ENCODE measurements at places on chromosomes 16 and 17.
A peak's percentile ranks its signal among the peaks of the same experiment; 100 is the strongest.

DNA sequence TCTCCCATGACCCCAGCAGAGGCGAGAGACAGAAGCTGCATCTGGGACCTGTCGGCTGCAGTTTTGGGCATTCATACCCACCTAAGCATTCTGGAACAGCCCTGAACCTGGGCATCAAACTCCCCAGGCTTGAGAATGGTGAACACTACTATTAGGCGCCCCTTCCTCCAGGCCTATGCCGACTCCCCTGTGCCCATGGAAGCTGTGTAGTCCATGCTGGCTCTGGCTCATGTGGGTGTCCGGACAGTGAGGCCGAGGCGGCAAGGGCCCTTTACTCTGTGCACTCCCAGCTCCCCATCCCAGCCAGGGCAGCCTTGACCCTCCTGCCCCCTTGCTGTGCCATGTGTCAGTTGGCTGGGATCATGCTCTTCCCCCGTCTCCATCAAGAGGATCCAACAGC, 89.0 kb upstream of the TOB1 start:
- no peak for DNase-seq

DNA sequence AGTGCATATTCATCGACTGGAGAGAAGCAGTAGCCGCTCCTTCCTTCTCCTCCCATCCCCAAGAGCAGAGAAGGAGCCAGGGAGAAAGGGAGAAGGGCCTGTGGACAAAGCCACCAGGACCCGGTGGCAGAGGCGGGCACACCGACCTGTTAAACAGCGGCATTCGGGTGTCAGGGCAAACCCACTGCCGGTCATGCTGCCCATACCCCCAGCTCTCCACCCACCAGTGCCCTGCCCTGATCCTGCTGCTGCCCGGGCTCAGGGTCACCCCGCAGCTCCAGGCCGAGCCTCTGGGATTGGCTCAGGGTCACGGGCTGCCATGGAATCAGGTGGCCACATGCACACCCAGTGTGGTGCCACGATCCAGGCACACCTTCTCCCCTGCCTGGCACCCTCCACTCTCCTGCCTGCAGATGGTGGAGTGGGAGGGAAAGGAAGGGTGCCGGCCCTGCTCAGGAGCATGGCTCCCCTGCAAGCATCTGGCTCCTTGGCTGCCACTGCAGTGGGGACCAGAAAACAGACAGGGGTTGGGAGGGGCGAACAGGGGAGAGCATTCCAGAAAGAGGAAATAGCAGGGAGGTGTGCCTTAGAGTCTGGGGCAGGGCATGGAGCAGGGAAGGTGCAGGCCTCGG, 18.3 kb upstream of the RASD1 start:
- no peak for DNase-seq

DNA sequence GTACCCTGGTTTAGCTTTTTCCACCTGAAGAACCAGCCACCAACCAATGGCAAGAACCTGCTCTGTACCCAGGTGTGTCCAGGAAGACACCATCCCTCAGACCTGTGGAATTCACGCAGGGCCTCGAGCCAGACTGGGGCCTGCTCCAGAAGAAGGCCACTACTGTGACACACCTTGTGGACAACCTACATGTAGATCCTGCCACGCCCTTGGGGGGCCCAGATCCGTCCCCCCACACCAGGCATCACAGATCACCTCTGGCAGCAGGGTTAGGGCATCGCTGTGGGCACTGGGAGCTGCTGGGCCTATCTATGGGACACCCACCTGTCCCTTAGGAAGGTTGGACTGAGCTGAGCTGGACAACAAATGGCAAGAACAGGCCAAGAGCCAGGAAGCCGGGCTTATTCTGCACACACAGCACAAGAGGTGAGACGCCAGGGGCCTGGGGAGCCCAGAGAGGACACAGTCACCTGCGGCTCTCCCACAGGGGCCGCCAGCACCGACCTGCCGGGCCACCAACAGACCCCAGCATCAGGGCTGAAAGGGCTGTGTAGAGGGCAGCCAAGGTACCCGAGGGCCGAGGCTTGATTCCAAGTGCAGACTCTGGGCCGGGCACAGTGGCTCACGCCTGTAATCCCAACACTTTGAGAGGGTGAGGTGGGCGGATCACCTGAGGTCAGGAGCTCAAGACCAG, 7.7 kb downstream of the FAAP100 start:
- no peak for DNase-seq

- DNase-seq, result no peak
Measured at GRCh38 chr16:79687249-79688130, 87.0 kb upstream of the MAF start.

DNA sequence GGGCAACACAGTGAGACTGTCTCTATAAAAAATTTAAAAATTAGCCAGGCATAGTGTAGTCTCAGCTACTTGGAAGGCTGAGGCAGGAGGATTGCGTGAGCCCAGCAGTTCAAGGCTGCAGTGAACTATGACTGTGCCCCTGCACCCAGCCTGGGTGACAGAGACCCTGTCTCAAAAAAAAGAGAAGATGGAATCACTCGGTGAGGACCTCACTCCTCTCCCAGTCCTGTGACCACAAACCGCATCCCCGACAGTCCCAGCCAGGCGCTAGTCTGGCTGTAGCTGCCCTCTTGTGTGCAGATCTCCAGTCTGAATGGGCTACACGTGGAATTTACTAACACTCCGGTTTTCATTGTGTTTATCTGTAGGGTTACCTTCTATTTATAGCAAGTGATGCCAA, 11.1 kb downstream of the DEXI start:
- DNase-seq, result no peak

- DNase-seq, result peak; percentile 66
Measured at GRCh38 chr17:57004944-57005579, 27.1 kb downstream of the SCPEP1 start.

GRCh38 chr16:17211797-17212196, 259.0 kb downstream of the XYLT1 start:
- DNase-seq, result no peak

- DNase-seq, result no peak
Measured at GRCh38 chr17:45784293-45784740, at the start of gene CRHR1. Gene CRHR1, plus strand, starts transcription at chr17:45784320. Its CDS starts 225 bp downstream, at chr17:45784545.

GRCh38 chr16:49757559-49758069, 98.3 kb downstream of the ZNF423 start:
- no peak for DNase-seq

- DNase-seq, result no peak
Measured at GRCh38 chr16:4415538-4416199, 727 bp downstream of the CORO7 start.

DNA sequence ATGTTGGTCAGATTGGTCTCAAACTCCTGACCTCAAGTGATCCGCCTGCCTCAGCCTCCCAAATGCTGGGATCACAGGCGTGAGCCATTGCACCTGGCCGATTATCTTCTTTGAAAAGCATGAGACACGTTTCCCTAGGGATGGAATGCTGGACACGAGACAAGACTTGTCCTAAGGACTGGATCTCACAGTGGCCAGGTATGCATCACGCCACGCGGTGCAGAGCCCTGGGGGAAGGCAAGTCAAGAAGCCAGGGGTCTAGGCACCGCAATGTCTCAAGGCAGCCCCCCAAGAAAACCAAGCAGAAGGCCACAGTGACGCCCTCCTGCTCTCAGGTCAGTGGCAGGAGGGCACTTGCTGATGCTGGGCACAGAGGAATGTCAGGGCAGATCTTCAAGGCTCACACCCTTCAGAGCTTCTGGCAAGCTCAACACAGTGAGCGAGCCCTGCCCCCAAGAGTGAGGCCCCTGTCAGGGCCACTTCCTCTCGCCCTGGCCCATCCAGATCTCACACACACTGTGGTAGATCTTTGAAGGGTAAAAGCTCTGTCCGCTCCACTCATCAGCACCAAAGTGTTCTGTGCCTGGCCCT, 134.7 kb downstream of the ZNF778 start:
- DNase-seq, result no peak

GRCh38 chr17:34852614-34853013, 108.6 kb downstream of the CCT6B start:
- no peak for DNase-seq

DNA sequence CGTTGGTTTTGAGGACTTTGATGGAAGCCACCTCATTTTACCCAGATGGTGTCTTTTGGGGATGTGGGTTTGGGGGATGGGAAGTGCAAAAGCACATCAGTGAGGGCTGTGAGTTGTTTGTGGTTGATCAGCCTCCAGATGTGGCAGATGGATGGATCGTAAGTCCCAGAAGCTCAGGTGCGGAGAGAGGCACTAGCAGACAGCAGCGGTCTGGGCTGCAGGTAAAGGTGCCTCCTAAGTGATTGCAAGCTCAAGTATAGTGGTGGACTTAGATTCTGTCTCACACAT, 18.0 kb downstream of the HS3ST3B1 start:
- no peak for DNase-seq

DNA sequence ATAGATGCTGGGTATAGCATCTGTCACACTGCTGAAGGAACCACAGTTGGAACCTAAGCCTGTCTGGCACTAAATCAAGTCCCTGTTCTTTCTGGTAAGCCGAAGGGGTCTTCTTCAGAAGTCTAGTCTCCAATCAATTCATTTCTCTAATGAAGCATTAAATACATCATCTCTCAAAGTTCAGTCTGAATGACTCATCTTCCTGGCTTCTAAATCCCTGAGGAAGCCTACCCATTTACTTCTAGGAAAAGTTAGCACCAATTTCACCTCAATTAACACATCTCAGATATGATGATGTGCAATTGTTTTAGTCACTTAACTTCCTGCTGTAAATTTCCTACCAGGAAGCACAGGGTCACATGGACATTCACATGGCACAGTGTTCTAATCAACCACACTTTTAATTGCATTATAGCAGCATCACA, 49.9 kb downstream of the TEX14 start:
- DNase-seq, result no peak

- no peak for DNase-seq
Measured at GRCh38 chr16:81996664-81997509, 14.4 kb downstream of the SDR42E1 start.

- no peak for DNase-seq
Measured at GRCh38 chr17:48603959-48604769, 622 bp downstream of the HOXB6 start.

- no peak for DNase-seq
Measured at GRCh38 chr17:8916466-8916865, 49.0 kb upstream of the PIK3R6 start.

GRCh38 chr17:76735006-76735405, 2.1 kb downstream of the SRSF2 start:
- DNase-seq, result no peak

- no peak for DNase-seq
Measured at GRCh38 chr16:30429418-30429677, 482 bp downstream of the DCTPP1 start.

- no peak for DNase-seq
Measured at GRCh38 chr16:72024862-72025382, 16.4 kb downstream of the DHODH start.

- no peak for DNase-seq
Measured at GRCh38 chr16:66563574-66564334, 2.5 kb upstream of the CMTM1 start.

- DNase-seq, result no peak
Measured at GRCh38 chr16:20040011-20040410, 33.7 kb downstream of the GPR139 start.

DNA sequence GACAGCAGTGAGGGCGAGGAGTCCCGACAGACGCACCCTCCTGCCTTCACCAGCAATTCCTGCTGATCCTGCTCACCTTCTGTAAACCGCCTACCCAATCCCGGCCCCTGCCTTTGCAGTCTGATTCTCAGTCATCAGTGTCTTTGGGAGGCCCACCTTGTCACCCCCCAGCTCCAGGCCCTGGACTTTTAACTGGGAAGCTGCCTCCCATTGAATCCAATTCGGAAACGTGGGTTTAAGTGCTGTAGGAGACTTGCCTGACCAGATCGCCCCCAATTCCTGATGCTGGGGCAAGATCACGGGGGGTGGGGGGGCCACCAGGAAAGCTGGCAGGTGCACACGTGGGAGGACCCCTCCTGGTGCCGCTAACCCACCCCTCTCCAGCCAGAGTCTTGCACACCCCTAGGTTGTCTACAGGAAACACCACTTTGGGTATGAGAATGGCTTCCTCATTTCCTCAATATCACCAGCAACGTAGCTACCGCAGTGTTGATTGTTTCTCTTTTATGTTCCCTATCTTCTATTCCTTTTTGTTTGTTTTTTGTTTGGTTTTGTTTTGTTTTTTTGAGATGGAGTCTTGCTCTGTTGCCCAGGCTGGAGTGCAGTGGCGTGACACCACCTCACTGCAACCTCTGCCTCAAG, 46.6 kb upstream of the CMIP start:
- DNase-seq, result no peak

- no peak for DNase-seq
Measured at GRCh38 chr17:43891851-43892646, 15.3 kb downstream of the MPP2 start.

DNA sequence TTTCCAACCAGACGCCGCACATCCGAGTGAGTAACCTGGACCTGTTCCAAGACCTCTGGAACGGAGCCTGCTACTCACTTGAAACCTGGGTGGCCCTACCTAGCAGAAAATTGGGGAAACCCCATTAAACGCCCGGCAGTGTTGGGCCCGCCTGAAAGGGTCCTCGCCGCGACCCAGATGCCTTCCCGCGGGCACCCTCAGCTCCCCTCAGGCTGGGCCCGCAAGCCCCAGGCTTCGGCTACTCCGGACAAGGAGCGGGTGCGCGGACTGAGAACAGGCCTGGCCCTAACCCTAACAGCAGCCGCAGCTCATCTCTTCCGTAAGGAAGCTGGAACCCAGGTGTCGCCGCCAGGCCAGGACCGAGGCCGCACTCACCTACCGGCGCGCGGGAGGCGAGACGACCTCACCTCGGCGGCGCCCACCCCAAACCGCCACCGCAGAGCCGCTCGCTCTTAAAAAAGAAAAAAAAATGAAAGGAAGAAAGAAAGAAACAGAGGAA, 344 bp downstream of the PSME3IP1 start:
- no peak for DNase-seq

- DNase-seq, result no peak
Measured at GRCh38 chr17:49742166-49742638, 21.7 kb downstream of the FAM117A start.

DNA sequence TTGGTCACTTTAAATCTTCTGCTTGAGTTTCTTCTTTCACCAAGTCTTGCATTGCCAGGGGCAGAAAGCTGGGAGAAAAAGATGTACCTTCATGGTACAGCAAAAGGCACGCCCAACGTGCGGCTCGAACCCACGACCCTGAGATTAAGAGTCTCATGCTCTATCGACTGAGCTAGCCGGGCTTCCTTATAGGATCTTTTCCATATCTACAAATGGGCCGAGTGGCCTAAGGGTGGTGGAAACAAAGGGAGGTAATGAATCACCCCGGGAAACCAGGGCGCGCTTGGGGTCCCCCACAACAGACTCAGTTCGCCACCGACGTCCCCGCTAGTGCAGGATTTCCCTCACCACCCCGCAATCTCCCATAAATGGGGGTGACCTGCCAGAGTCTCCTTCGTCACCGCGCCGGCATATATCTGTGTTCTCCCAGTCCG, 7.5 kb upstream of the OR1F1 start:
- no peak for DNase-seq

- DNase-seq, result no peak
Measured at GRCh38 chr16:68000450-68000849, 1.2 kb upstream of the DPEP2 start.

- DNase-seq, result no peak
Measured at GRCh38 chr17:2054512-2055291, at the start of gene HIC1. Gene HIC1, plus strand, starts transcription at chr17:2055103. Its CDS starts 1,588 bp downstream, at chr17:2056691.

- no peak for DNase-seq
Measured at GRCh38 chr17:72022328-72023275, 98.2 kb upstream of the SOX9 start.

- no peak for DNase-seq
Measured at GRCh38 chr17:74687886-74688285, 24.8 kb downstream of the CD300LF start.

Data from NCI-H2107 (cell line).